ENCODE measurements at places on chromosomes 2 and 18.

DNA sequence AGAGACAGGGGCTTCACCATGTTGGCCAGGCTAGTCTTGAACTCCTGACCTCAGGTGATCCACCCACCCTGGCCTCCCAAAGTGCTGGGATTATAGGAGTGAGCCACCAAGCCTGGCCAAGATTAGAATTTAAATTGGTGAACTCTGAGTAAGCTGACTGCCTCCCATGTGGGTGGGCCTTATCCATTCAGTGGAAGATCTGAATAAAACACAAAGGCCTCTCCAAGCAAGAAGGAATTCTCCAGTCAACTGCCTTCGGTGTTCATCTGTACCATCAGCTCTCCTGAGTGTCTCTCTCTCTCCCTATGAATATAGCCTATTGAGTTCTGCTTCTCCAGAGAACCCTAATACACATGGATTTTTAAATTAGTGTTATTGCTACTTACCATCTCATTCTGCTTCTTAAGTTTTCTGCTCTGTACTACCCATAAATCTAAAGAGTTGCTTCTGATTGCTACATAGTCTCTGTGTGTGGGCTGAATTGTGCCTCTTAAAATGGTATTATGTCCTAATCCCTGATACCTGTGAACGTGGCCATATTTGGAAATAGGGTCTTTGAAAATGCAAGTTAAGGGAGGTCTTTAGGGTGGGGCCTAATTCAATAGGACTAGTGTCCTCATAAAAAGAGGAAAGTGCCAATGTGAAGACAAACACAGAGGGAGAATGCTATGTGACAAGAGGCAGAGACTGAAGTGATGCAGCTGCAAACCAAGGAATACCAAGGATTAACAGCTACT, 36.3 kb downstream of the FBXO11 start:
- DNase-seq = no peak

DNA sequence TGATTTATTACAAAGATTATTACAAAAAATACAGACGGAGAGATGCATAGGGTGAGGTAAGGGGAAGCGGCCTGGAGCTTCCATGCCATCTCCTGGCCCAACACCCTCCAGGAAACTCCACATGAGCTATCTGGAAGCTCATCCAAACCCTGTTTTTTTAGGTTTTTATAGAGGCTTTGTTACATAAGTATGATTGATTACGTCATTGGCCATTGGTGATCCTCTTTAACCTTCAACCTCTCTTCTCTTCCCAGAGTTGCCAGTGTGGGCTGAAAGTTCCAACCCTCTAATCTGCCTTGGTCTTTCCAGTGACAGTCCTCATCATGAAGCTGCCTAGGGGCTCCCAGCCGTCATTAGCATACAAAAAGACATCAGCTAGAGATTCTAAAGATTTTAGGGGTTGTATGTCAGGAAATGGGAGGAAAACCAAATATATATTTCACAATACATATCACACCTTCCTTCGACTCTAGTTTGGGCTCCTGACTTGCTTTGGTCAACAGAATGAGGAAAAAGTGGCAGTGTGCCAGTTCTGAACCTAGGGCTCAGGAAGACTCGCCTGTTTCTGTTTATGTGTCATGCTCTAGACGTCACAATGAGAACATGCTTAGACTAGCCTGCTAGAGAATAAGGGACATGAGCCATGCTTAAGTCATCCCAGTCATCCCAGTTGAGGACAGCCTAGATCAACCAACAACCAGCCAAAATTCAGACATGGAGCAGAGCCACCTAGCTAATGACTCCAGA, 54.1 kb downstream of the ETAA1 start:
- DNase-seq = no peak

GRCh38 chr2:197358931-197359330, 48.4 kb upstream of the ANKRD44 start:
- no peak for DNase-seq

DNA sequence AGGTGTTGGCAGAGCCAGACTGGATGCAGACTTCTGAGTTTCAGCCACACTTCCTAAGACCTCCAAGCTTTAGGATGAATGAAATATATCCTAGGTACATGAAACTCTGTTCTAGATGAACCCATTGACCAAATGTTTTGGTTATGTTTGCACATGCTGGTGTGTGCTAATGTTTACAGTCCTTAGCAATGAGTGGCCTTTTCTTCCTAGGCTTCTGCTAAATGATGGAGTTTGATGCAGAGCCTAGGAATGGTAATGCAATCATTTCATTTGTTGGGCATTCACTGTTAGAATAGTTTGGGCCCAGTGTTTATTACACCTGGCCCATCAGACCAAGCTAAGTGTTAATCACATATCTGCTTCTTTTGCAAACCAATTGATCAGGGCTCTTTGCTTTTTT, 464.7 kb downstream of the MEIS1 start:
- DNase-seq = no peak

- DNase-seq = peak; percentile 56
Measured at GRCh38 chr2:8682719-8683667, 1.1 kb downstream of the ID2 start.

DNA sequence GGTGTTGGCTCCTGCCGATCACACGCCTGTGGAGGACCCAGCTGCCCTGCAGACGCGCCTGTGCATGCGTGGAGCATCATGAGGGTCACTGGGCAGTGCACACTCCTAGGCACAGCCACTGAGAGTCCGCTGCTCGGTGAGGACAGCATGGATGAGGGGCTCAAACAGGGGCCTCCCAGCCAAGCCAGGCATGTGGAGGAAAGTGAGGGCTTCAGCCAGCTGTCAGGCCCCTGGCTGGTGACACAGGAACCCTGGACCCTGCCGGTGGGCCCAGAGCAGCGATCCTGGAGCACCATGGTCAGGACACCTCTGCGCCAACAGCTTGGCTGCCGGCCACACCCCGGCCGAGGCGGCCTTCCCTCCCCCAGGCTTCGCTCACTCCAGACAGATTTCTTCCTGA, 171.2 kb downstream of the RTP5 start:
- no peak for DNase-seq

DNA sequence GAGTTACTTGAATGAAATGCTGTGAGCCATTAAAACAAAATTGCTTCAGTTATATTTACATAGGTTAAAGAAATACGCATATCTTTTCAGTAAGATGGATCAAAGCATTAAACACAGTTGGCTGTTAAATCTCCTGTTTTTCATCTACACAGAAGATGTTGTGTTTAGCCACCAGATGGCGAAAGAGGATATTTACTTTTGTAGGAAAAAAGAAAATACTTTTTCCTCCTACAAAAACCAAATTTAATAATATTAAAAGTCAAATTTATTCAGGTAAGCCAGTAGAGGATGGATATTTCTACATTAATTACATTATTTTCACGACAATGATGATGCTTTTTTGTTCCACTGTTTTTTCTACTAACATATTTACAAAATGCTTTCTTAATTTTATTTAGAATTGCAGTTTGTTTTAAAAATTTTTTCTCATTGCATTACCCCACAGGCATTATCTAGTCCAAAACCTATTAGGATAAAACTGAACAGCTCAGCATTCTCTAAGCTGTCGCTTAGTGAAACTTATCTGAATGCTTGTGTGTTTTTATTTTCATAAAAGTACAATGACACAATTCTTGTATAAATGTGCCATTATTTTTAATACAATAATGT, 173.7 kb downstream of the ASXL3 start:
- no peak for DNase-seq

- DNase-seq = no peak
Measured at GRCh38 chr2:129929321-129930290, 49.9 kb upstream of the RAB6C start.

GRCh38 chr2:17311771-17312511, 206.3 kb downstream of the RAD51AP2 start:
- no peak for DNase-seq

- no peak for DNase-seq
Measured at GRCh38 chr2:479490-480176, 191.7 kb upstream of the ALKAL2 start.

GRCh38 chr2:233953087-233953801, 36.1 kb downstream of the TRPM8 start:
- DNase-seq = no peak

DNA sequence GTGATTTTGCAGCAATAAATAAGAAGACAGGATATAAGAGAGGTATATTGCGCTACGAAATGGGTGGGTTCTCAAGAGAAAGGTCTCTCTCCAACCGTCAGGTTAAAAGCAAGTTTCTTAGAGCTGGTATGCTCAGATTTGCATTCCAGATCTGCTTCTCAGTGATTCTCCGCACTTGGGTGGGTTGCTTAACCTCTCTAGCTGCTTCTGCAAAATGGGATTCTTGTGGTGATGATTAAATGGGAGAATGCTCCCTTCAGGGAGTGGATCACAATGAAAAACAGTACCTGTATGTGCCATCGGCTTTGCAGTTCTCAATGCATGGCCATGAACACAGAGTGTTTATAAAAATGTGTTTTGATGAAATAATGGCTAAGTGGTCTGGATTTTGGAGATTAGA, 477.7 kb downstream of the TNS1 start:
- no peak for DNase-seq

- no peak for DNase-seq
Measured at GRCh38 chr2:117492209-117492851, 322.2 kb upstream of the DDX18 start.

GRCh38 chr2:53202063-53202462, 565.5 kb upstream of the CHAC2 start:
- no peak for DNase-seq

DNA sequence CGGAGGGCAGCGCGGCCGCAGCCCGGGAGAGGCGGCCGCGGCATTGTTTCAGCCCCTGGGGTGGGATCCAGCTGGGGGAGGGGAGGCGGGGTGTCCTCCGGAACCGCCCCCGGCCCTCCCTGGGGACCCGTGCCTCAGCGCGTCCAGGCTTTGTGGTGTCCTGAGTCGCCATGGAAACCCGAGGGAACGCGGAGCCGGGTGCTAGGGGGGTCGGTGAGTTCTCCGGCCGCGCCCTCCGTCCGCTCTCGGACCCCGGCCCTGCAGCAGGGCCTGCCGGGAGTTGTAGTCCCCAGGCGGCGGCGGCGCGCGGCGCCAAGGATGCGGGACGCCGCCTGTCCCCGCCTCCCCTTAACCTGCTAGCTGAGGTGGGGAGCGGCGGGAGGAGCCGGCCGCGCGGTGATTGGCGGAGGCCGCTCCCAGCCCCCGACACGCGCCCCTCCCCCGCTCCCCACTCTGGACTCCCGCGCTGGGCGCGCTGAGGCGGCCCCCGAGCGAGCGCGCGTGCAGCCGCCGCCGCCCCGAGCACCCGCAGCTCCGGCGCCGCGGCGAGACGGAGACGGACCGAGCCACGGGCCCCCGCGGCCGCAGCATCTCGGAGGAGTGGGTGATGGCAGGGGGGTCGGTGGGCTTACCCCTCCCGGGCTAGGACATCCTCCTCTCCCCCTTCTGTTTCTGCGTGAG, at the start of gene DPYSL5:
DPYSL5 (plus strand) TSS at position 478 of the 681 bp plus-strand sequence. CDS start 50,368 bp downstream, outside the sequence.
- DNase-seq = no peak

DNA sequence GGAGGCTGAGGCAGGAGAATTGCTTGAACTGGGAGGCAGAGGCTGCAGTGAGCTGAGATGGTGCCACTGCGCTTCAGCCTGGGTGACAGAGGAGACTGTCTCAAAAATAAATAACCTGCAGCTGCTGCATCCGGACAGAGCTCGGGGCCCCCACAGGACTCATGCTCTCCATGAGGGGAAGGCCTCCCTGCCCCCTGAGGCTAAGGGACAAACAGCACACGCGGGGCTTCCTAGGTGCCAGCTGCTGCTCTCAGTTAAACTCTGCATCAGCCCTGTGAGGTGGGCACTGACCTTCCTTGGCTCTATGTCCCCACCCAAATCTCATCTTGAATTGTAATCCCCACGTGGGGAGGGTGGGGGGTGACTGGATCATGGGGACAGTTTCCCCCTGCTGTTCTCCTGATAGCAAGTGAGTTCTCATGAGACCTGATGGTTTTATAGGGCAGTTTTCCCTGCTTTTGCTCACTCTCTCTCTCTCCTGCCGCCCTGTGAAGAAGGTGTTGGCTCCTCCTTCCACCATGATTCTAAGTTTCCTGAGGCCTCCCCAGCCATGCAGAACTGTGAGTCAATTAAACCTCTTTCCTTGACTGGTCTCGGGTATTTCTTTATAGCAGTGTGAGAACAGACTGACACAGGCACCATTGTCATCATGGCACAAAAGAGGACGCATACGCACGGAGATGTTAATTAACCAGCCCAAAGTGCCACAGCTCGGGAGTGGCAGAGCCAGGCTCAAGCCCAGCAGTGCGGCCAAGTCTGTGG, 49.9 kb upstream of the TAF1B start:
- DNase-seq = no peak

GRCh38 chr2:223877721-223878410, 40.5 kb upstream of the AP1S3 start:
- DNase-seq = no peak

DNA sequence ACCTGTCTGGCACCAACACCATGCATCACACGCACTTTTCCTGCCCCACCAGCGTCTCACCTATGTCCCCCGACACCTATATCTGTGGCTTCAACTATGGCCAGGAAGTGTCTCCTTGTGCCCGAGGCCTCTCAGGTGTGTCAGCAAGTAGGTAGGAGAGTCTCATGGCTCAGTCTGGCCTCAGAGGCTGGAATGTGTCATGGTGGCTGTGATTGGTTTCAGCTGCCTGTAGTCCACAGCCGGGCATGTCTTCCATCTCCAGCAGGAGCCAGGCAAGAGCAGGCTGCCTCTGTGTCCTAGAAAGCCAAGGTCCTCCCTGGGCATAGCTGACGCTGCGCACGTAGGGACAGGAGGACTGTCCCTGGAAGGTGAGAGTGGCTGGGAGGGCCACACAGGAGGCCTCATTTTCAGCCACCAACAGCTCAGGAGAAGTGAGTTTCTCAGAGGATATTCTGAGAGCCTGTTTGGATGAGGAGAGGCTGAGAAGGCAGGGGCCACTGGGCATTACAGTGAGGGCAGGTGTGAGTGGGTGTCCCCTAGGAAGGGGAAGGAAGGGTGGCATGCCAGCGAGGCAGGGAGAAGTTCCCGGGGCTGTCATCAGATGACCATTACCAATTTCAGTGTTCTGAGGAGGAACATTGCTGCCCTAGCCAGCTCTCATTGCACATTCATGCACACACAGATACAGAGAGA, 47.2 kb downstream of the SDC1 start:
- DNase-seq = no peak

GRCh38 chr2:202074324-202074723, 1.3 kb downstream of the KIAA2012 start:
- DNase-seq = no peak

DNA sequence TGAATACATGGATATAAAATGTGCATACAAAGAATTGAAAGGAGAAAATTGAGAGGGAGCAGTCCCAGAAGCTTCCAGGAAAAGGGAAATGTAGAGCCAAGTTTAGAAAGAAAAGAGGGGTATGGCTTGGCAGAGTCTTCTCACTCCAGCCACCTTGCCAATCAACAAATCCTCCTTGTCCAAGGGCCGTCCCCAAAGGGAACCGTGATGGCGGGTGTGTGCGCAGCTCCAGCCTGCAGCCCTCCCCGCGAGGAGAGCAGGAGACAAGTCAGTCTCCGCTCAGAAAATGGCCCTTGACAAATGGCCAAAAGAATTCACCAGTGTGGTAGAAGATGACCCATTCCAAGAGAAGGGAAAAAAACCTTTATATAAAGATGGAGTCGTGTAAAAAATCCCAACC, 448.3 kb upstream of the POU3F3 start:
- DNase-seq = no peak

GRCh38 chr18:36661999-36662398, 166.8 kb downstream of the TPGS2 start:
- no peak for DNase-seq
